Activated naive CD4-positive, alpha-beta T cell treated with anti-CD3 and anti-CD28 coated beads, Interleukin-2, amount 10 ng/mL, durations not matched to agents 5 hours and 36 hours (primary cell): ENCODE measurements at places on chromosomes 4 and X. TPM values are rescaled to one million over a fixed set of nuclear protein-coding genes. Genes with fewer than 3 reads are reported as not detected.

Gene ZNF157
- 0.28 TPM for total RNA-seq

Gene CCNA2
- 74.3 TPM for total RNA-seq

Gene RTL3
- total RNA-seq, result not detected

Gene TLR10
- 0.15 TPM for total RNA-seq

Gene OTC
- total RNA-seq, result not detected

Gene IL21
- 0.50 TPM for total RNA-seq
